ENCODE measurements at places on chromosomes 16 and 17. TPM values are rescaled to one million over a fixed set of nuclear protein-coding genes. Genes with fewer than 3 reads are reported as not detected.

The FA2H gene
- not detected for total RNA-seq

The LGALS3BP gene
- 439 TPM for total RNA-seq

The BEAN1 gene
- 0.97 TPM for total RNA-seq

The PRDM7 gene
- not detected for total RNA-seq

The TBX6 gene
- total RNA-seq: 0.75 TPM

The C16orf96 gene
- 0.08 TPM for total RNA-seq

The TAC4 gene
- not detected for total RNA-seq

The DOC2B gene
- total RNA-seq: 0.10 TPM

The KRT27 gene
- total RNA-seq: not detected

The FAM171A2 gene
- 26.9 TPM for total RNA-seq

The CLEC18A gene
- 1.1 TPM for total RNA-seq

The GAN gene
- total RNA-seq: 11.9 TPM

- no peak for DNase-seq
Observed at GRCh38 chr17:66387392-66387981, 85.1 kb downstream of the PRKCA start.

- DNase-seq: no peak
Observed at GRCh38 chr17:11986942-11987329, 10.3 kb downstream of the ZNF18 start.

GRCh38 chr16:12793120-12793864 is 10.4 kb downstream of the CPPED1 start:
- DNase-seq: no peak

DNA sequence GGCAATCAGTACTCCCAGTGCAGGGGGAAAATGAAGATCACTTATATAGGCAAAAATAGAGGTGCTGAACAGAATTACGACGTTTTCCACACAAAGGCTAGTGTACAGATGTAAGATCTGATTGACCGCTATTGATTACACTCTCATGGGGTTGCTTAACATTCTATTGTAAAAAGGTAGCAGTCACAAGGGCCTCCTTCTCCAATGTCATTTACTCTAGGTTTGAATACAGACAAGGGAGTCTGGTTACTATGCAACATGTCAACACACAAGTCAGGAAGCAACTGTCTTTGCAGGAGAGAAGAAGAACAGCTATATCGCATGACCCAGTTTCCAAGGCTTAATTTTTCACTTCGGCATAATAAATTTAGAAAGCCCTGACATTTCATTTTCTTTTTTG is 7.9 kb downstream of the KRT37 start:
- DNase-seq: no peak

DNA sequence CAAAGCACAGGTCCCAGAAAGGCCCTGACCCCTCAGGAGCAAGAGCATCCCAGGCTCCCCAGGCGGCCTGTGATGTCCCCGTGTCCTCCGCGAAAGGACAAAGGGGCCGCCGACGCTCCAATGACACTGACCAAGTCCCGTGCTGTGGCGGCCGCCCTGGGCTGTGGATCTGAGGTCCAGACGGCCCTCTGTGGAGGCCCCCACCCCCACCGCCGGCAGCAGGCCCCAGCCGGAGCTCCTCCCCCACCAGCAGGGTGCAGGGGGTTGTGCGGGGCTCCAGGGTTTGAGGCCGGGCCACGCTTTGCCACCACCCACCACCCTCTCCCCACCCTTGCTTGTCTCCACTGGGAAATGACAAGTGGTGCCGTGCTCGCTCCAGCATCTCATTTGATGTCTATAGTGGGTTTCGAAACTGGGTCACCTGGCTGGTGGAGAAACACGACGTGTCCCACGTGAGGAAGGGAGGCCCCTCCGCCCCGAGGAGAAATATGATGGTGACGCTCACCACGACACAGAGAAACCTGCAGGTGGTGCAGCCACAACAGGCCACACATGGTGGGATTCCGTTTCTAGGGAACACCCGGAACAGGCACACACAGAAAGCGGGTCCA is 31.2 kb upstream of the ZNF469 start:
- no peak for DNase-seq

DNA sequence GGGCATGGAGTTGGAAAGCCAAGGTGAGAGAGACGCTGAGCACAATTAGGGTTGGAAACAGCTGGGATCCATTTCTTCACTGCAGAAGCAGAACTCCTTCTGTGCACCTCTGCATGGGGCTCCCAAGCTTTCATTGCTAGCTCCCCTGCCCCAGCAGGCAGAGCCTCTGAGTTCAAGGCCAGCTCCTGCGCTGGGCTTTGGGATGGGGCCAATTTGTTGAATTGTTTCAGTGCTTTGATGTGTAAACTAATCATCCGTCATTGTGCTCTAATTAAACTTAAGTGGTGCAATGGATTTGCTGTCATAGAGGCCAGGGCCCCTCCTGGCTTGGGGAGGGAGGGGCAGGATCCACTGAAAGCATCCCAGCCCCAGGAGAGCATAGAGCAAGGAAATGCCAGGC is 13.5 kb upstream of the LYRM9 start:
- DNase-seq: no peak

- no peak for DNase-seq
Observed at GRCh38 chr17:55641676-55642081, 81.0 kb downstream of the TMEM100 start.

DNA sequence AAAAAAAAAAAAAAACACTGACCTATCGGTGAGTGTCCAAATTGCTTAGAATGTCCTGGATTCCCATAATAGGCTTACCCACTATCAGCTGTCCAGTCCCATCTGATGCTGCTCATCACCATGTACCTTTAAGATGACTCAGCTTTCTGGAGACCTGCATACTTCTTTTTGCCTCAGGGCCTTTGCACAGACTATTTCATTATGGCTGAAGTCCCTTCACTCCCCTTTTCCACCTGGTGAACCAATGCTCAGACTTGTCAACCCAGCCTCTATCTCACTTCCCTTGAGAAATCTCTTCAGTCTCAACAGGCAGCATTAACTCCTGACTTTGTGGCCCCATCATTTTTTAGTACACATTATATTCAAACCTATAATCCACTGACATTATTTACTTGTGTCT is 29.7 kb upstream of the NUDT7 start:
- no peak for DNase-seq

DNA sequence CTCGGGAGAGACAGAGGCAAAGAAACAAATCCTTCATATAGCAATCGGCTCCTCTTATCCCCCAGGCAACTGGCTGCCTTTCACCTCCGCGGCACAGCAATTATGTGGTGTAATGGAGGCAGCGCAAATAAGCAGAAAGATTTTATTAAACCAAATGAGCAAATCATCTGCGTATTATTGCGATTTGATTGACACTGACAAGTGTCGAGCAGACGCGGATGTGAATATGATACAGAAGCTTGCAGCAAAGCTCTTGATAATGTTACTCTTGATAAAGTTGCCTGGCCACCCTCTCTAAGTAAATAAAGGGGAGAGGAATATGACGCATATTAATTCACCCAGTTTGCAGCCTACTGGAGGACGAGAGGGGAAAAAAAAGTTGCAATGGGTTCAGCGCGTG is 26.5 kb upstream of the AKTIP start:
- DNase-seq: no peak

DNA sequence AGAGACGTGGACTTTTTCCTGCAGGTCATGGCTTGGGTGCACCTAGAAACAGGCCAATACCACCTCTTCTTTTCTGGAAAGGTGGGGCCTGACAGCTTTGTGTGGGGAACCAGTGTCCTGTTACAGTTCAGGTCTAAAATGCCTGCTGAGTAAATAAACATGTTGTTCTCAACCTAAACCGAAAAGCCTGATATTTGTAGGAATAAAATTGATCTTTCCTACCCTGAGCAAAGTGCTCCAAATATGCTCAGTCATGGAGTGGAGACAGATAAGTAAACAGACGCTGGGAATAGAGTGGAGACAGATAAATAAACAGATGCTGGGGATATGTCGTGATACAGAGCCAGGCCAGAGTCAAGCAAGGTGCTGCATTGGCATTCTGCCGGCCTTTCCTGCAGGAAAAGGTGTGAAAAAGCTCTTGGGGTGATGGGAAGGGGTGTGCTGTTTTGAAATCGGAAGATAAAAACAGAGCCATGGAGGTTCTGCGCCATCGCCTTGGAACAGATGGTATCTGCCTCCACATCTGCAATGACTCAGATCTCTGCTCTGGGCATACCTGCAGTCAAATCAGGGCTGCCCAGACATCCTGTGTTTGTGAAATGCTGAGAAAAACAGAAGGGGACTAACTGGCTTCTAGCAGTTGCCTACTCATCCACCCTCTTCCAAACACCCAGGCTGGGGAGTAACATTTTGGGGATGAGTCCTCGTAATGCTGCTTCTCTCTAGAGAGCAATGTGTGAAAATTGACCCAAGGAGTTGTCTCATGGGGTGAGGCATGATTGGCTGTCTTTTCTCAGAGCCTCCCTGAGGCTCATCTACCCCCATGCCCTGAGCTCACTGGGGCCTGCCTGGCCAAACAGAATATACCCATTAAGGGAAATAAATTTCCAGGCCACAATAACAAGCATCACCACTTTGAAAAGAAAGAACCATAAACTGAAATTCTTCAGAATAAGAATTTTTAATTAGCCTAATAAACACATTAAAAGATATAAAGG is 16.8 kb upstream of the TRPV2 start:
- DNase-seq: no peak

- no peak for DNase-seq
Observed at GRCh38 chr16:31861455-31861854, 12.2 kb upstream of the ZNF267 start.

GRCh38 chr16:11084484-11084875 is 140.1 kb downstream of the CLEC16A start:
- DNase-seq: no peak

- DNase-seq: no peak
Observed at GRCh38 chr16:89921131-89921701, 1.9 kb upstream of the TUBB3 start.

DNA sequence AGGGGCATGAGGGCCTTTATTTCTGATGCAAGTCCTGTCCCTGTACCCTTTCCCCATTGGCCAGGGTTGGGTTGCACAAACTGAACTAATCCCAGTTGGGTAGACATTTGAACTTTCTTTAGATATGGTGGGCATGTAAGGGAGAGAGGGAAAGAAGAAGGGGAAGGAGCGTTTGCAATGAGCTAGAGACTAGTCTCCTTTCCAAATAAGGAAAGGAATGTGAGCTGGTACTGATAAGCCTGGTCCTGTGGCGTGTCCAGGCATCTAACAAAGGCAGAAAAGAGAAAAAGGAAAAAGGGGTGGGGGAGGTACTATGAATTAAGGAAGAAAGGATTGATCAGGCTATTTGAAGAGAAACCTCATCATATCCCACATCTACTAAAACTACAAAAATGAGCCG is 20.3 kb downstream of the CHMP6 start:
- no peak for DNase-seq

GRCh38 chr17:35665662-35666061 is 65.8 kb upstream of the RASL10B start:
- no peak for DNase-seq

GRCh38 chr16:86663685-86664521 is 85.6 kb downstream of the FOXL1 start:
- no peak for DNase-seq

GRCh38 chr16:77974883-77975282 is 47.5 kb upstream of the CLEC3A start:
- no peak for DNase-seq

- no peak for DNase-seq
Observed at GRCh38 chr17:73194514-73195222, 1.8 kb downstream of the COG1 start.

GRCh38 chr17:77886387-77886728 is 72.1 kb upstream of the TNRC6C start:
- DNase-seq: no peak

- DNase-seq: no peak
Observed at GRCh38 chr16:66020046-66020445, 346.4 kb upstream of the CDH5 start.

DNA sequence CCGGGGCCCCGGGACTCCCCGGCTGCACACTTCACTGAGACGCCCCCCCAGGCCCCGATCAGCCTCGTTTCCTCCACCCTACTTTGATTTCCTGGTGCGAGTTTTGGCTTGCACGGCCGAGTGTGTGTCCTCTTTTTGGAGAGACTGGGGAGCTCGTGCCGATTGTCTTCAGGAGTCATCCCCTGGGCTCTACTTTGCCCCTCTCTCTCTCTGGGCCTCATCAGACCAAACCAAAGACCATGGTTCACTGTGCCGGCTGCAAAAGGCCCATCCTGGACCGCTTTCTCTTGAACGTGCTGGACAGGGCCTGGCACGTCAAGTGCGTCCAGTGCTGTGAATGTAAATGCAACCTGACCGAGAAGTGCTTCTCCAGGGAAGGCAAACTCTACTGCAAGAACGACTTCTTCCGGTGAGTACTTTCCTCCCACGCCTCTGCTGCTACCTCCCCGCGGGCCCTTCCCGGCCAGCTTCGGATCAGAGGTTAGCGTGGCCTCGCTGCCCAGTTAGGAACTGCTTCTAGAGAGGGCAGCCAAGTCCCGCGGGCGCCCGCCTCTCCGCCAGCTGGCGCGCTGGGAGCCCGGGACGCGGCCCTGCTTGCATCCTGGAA is 787 bp downstream of the LHX1 start:
- no peak for DNase-seq

Measured in osteocyte (in vitro differentiated cells).